ENCODE measurements at places on chromosomes 12 and 14.

DNA sequence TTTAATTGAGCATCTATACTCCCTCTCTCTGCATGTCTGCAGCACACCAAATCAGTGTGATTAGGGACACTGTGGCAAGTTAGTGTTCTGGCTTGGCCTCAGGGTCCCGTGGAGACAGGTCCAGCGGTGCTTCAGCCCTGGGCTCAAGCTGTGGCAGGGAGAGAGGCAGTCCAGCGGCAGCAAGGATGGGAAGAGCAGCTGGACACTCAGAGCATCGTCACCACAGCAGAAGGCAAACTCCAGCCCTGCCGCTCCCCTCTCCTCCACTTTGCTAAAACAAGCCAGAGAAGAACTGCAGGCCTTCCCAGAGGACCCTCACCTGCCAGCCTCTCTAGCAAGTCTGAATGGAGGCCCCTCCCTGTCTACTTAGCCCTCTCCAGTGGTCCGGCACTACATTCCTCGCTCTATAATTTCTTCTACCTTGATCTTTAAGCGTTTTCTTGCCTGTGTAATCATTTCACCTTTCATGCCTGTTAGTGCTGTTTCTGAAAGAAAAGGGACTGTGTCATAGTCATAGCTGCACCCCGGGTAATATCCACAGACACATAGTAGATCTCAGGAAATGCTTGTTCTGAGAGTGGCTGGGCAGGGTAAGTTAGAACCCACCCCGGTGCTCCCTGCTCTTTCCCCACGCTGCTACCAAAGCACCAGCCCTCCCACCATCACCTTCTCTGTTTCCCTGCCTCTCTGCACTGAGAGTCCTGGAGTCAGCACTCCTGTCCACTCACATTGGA lies 22.1 kb downstream of the ZFP36L1 start:
- ATAC-seq: no peak

DNA sequence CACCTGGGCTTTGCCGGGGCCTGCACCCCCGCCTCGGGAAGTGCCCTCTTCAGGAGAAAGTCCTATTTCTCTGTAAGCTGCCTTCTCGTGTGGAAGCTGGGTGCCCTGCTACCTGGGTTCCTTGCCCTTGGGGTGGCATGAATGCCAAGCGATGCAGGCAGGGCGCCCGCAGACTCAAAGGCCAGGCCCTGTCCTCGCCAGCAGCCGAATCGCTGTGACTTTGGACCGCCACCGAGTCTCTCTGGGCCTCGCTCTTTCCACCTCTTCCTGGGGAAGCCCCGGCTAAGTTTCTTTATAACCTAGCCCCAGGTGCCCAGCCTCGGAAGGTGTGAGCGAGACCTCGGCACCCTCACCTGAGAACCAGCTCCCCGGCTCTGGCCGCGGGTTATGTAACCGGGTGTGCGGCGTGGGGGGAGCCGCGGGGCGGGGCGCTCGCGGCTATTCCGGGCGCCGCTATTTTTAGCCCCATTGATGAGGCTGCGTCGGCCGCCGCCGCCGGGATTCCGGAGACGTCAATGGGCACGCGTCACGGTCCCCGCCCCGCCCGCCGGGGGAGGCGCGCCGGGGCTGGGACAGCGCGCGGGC lies 14.6 kb upstream of the NR4A1 start:
- peak; percentile 22 for ATAC-seq

DNA sequence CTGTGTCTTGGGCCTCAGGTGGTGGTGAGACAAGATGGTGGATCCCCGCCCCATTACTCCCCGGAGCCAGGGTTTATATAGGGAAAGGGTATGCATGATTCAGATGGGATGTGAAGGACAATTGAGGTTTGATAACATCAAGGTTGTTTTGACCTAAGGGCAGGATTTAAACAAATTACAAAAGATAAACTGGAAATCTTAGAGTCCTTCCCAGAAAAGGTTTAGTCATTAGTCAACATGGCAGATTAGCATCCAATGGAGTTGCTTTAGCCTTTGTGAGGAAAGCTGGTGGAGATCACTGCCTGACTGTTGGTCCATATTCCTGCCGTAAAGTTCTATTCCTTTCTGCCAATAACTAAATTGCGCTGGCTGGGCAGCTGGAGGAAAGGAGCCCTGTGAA lies 15.6 kb upstream of the FRMD6 start:
- no peak for ATAC-seq

DNA sequence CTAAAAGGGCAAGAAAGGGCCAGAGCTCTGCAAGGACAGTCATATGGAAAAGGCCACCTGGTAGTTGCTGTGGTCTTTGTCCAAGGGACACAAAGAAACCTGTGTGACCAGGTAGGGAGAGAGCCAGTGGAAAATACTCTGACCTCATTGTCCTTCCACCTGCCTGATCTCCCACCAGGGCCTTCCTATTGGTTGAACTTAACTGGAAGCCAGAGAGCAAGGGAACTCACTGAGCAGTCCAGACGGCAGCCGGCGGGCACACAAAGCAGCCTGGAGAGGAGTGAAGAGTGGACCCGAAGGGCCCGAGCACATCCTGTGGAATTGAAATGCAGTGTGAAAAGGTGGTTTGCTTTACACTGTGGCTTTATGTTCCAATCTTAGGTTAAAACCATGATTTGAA lies 120.7 kb downstream of the SLC25A21 start:
- ATAC-seq: no peak

GRCh38 chr12:69633061-69633460 lies 22.4 kb upstream of the LRRC10 start:
- ATAC-seq: 0 out of 3 replicates have a peak, but pooled peaks have one; percentile 20
